Tibial nerve (tissue), 4 donors: ENCODE measurements at places on chromosomes 16 and 17.

DNA sequence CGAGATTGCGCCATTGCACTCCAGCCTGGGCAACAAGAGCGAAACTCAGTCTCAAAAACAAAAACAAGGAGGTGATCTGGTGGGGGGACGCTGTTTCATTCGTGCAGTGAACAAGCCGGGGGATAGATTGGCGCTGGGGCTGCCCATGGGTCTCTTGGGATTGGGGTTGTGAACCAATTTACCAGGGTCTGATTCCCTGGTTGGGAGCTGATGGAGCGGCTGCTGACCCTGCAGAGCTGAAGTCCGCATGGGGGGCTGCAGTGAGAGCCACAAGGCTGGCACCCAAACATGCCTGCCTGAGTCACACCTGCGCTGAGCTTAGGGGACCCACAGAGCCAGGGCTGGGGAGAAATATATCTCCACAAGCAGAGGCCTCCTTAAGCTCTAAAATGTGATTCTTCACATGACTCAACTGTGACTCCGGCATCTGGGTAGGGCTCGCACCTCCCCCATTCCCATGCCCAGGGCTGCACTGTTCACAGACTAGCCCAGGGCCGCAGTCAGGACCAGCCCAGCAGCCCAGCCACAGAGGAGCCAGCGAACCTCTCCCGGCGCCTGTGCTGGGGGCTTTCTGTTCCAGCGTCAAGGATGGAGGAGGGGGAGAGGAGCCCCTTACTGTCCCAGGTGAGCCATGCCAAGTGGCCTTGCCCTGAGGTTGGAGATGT, 5.0 kb downstream of the TSPAN10 start:
- no peak for DNase-seq

- DNase-seq, result peak; percentile 42
These were observed 13.0 kb upstream of the NFATC3 start for GRCh38 chr16:68072038-68072695.

DNA sequence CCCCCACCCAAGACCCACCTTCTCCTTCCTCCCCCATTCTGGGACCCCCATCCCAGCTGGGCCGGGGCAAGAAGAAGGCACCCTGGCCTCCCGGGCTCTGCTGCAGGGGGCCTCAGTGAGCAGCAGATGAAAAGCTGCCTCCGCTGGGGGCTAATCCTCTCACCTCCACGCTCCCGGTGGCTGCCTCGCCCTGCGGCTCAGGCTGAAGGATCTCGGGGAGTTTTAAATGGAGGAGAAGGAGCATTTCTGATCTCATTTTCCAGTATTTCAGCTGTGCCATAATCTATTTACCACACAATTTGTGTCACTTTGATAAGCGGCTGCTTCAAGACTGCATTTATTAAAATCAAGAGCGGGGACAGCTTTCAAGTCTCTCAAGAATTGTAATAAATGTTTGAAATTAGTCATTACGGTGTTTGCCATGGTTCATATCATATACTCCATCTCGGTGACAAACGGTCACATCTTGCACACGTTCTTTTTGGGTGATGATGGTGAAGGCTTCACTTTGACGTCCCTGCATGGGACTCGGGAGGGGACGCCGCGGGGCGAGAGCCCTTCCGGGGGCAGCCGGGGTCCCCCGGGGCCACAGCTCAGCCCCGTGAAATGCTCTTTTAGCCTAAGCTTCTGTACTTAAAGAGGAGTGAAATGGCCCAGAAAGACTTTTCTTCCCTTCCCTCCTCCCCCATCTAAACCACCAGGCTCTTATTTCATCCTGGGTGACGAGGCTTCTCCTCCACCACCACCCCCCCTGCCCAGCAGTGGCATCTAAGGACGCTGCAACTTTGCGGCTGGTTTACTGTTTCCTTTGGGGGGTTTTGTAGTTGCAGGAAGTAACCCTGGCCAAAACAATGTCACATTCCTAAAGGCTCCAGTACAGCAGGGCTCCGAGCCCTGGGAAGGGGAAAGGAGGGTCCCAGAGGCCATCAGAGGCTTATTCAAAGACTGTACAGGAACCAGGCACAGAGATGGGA, 313.1 kb upstream of the TNRC6C start:
- DNase-seq, result no peak

DNA sequence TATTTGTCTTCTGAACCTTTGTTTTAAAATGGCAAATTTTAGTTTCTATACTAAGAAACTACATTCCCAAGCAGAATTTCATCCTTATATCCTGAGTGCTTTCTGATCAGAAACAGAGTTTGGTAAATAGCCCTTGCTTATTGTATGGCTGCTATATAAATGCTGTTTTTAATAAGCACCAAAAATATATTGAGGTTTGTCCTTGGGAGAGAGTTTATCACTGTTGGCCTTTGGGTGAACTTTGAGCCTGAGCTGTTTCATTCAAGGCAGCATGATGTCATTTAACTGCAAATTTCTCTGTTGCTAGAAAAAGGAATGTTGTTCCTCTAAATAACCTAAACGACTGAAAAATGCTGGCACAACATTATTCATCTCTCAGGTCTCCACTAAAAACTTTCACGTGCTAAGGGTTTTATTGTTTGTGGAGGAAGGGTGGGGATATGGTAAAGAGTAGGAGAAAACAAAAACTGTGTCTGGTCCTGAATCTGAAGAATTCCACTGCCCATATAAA, 334.3 kb upstream of the TBX2 start:
- no peak for DNase-seq

GRCh38 chr17:72525225-72526015, 404.6 kb downstream of the SOX9 start:
- DNase-seq, result no peak

DNA sequence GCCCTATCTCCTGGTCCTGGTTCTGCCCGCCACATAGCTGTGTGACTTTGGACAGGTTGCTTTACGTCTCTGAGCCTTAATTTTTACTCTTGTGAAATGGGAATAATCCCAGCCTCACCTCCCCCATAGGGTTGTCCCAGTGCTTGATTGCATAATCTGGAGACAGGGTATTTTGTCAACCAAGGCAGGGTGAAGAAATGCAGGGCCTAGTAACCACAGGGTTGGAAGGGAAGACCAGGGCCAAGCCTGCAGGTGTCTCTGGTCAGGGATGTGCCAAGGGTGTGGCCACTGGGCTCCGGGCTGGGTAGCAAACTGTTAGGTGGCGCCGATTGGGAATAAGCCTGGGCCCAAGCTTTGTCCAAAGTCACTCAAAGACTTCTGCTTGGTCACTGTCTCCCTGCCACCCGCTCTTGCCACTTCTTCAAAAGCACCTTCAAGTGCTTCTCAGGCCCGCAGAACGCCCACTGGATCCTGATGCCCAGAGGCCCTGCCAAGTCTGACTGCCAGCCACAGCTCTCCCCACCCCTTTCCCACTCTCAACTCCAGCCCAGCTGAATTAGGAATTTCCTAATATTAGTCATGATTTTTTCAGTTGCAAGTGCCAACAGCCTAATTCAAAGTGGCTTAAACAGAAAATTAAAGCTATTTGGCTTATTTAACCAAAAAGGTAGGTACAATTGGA, 20.6 kb upstream of the COL1A1 start:
- no peak for DNase-seq

- no peak for DNase-seq
These were observed 257.6 kb upstream of the HSBP1 start for GRCh38 chr16:83550183-83550569.

DNA sequence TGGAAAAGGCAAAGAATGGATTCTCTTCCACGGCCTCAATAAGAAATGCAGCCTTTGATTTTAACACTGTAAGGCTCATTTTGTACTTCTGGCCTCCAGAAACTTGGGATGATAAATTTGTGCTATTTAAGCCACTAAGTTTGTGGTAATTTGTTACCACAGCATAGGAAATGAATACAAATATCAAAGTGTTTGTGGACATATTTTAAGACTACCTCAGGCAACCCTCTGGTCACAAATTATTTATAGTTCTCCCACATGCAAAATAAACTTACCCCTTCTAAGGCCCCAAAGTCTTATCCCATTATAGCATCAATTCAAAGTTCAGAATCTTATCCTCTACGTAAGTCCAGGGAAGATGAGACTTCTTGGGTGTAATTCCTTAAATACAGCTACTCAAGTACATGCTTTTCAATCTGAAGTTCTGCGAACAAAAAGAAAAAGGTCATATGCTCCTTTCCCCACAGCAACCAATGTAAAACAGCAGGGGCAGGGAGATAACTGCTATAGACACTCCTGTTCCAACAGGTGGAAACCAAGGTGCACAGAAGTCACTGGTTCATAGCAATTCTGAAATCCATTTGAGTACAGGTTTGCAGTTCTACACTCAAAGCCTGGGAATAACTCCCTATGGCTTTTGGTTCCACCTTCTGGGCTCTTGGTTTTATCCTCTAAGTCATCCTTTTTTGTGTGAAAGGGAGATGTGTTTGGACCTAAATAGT, 5.4 kb upstream of the EFCAB13 start:
- DNase-seq, result no peak

GRCh38 chr16:82219298-82219697, 49.3 kb upstream of the MPHOSPH6 start:
- no peak for DNase-seq

DNA sequence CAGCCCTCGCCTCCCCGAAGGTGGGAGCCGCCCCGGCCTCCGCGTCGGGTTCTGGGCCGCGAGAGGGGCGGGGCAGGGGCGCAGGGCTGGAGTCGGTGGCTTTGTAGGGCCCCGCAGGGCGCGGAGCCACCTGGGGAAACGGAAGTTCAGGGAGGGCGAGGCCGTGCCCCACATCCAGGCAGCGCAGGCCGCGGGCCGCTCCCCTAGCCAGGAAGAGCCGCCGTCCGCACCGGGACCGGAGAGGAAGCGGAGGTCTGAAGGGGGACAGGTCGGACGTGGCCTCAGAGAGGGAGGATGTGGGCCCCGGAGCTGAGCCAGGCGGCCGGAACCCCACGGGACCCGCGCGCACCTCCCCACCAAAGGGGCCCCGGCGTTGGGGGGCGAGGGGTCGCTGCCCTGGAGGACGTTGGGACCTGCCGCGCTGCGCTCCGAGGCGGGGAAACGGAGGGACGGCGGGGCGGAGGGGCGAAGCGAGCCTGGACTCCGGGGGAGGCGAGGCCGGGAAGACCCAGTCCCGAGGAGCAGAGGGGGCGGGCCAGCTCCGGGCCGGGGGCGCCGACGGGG, 482 bp upstream of the SLC16A3 start:
- no peak for DNase-seq

DNA sequence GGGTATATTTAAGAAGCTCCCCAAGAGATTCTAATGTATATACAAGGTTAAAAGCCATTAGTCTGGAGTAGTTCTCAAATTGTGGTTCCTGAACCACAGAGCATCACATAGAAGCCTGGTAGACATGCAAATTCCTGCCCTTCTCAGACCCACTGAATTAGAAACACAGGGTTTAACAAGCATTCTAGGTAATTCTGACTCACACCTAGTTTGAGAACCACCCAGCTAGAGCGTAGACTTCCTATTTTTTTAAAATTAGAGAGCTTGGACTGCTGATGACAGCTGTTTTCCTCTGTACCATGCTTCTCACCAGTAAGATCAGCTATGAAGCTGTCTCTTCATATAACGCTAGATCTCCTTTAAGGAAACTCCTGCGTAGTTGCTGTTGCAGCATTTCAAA, 50.6 kb downstream of the HS3ST3B1 start:
- no peak for DNase-seq

GRCh38 chr16:66357523-66357928, 9.0 kb upstream of the CDH5 start:
- peak; percentile 41 for DNase-seq

DNA sequence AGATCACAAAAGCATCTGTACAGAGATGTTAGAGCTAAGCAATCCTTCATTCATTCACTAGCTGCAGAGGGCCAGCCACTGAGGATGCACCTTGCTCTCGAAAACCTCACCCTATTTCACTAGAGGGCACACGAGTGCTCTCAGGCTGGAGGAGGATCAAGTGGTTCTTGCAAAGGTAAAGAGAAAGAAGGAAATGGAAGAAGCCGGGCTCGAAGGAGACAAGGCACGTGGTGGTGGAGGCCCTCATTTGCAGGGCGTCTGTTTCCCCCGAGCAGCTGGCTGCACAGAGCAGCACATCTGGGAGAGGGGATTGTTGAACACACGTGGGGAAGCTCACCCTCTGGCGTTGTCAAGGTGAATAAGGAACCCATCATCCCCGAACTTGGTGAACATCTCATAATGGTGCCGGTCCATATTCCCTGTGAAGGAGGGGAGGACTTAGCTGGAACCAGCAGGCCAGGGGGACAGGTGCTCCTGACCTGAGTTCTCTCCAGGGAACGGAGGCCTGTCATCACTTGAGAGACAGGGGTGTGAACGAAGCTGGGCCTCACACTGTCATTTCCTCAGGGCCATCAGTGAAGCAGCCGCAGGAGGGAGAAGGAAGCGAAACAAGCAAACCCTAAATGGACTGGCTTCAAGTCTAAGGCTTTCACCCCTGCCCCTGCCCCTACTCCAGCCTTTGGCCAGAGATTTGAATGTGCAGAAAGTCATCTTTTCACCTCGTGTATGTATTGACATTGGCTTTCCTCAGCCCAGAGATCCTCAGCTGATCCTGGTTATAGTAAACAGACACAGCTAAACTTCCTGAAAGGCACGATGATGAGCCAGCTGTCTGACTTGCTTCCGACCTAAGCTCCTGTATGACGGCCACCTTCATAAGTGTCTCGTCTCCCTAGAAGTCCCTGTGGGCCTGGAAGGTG, 27.6 kb downstream of the PRKAR1A start:
- no peak for DNase-seq

- no peak for DNase-seq
These were observed 10.1 kb upstream of the COG1 start for GRCh38 chr17:73182616-73183310.

- no peak for DNase-seq
These were observed 4.5 kb downstream of the MFSD6L start for GRCh38 chr17:8794636-8795035.

GRCh38 chr16:5621826-5622225, 524.2 kb upstream of the EEF2KMT start:
- peak; percentile 7 for DNase-seq

DNA sequence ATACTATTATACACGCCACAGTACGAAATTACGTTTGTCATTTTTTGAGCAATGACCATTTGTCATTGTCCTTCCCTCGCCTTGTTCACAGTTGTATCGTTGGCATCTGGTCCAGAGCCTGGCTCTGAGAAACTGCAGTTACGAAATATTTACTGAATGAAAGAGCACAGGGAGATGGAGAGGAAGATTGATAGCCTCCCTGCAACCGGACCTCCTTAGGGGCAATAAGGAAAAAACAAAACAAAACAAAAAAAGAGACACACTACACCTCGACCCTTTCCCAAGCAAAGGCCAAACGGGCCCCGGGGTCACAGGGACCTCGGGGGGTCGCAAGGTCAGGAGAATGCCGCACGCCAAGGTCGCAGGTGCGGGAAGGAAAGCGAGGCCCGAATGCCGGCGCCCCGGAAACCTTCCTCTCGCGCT, 857 bp downstream of the GOT2 start:
- DNase-seq, result no peak

DNA sequence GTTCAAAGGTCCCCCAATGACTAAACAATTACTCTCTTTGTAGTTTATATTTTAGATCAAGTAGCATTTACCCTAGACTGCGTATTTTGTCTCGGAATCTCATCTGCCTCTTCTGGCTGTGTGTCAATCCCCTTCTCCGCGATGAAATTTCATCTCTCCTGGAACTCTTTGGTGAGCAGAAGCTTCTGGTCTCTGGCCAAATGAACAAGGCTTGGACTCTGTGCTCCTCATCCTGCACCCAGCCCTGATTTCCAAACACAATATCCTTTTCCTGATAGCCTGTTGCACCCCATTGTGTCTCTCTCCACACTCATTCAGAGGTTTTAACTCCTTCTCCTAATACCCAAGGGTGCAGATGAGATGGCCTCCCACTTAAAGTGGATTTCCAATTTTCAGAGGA, 609.4 kb upstream of the CDH5 start:
- DNase-seq, result no peak
